Right cardiac atrium (tissue), 5 donors: ENCODE measurements at places on chromosomes 2 and 18.

- DNase-seq: no peak
Measured at GRCh38 chr2:168495524-168495923, 39.5 kb downstream of the CERS6 start.

DNA sequence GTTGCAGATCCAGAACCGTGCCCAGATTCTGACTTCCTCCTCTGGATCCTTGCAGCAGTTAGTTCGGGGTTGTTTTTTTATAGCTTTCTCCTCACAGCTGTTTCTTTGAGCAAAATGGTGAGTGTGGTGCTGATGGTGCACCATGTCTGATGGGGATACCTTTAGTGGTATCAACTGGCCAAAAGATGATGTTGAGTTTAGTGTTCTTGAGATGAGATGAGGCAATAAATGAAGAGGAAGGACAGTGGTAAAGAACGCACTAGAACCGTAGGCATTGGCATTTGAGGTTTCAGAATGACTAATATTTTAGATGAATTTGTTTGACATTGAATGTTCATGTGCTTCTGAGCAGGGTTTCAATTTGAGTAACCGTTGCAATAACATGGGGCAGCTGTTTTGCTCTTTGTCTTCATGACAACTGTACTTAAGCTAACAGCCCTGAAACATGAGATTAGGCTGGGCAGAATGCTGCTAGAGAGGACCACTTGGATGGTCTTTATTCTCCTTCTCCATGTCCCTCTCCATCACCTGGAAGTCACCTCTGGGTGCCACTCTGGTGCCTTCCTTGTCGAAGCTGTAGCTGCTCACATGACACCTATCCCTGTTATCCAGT, 3.9 kb downstream of the CTLA4 start:
- no peak for DNase-seq

- peak; percentile 46 for DNase-seq
Measured at GRCh38 chr18:50879302-50880118, 592 bp downstream of the ME2 start.

DNA sequence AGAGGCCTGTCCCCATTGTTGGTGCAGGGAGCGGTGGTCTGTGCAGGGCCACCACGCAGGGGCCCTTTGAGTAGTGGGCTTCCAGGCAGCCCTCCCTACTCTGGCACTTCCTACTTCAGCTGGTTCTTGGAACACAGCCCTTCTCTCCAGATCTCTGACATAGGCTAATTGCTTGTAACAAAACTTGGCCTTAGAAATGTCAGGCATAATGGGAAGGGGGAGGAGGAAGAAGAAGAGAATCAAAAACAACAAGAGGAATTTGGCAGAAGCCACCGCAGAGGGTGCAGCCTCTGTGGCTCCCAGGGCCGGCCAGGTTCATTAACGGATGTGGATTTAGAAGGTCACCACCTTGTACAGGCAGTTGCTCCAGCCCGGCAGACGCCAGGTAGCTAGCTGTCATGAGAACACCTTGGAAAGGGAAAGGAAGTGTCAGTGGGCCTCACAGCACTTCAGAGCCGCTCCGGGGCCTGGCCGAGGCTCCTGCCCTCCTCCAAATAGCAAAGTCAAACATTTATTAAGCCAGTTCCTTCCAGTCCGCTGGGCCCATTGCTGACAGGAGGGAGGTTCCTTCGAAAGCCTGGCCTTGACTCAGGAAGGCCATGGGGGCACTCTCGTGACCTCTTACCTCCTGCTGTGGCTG, 7.4 kb downstream of the BOD1L2 start:
- DNase-seq: no peak

GRCh38 chr18:53886058-53886457, 338.4 kb downstream of the MBD2 start:
- no peak for DNase-seq

GRCh38 chr2:71748227-71748626, 294.9 kb downstream of the DYSF start:
- peak; percentile 86 for DNase-seq

DNA sequence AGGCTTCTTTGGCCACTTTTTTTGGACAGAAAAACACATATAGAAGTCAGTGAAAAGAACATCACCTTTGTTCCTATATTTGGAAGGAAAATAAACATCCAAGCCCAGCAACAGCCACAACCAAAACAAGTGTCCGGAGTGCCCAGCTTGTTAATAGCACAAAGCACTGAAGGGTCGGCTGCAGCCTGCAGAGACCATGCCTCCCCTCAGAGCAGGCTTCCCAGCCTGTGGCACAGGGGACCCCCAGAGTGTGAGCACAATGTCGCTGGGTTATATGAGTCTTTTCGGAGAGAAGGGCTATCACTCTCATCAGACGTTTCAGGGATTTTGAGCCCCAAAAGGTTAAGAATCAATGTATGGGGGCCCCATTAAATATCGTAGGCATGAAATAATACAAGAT, 6.2 kb upstream of the CIDEA start:
- no peak for DNase-seq

- DNase-seq: peak; percentile 49
Measured at GRCh38 chr2:237732790-237733381, 65.7 kb upstream of the RBM44 start.

- no peak for DNase-seq
Measured at GRCh38 chr2:70894765-70895164, 40.9 kb upstream of the ATP6V1B1 start.

DNA sequence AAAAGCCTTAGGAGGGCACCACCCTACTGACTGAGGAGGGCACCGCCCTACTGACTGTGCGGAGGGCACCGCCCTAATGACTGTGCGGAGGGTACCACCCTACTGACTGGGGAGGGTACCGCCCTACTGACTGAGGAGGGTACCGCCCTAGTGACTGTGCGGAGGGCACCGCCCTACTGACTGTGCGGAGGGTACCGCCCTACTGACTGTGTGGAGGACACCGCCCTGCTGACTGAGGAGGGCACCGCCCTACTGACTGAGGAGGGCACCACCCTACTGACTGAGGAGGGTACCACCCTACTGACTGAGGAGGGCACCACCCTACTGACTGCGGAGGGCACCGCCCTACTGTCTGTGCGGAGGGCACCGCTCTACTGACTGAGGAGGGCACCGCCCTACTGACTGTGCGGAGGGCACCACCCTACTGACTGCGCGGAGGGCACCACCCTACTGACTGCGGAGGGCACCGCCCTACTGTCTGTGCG, 150.2 kb upstream of the NFATC1 start:
- no peak for DNase-seq

DNA sequence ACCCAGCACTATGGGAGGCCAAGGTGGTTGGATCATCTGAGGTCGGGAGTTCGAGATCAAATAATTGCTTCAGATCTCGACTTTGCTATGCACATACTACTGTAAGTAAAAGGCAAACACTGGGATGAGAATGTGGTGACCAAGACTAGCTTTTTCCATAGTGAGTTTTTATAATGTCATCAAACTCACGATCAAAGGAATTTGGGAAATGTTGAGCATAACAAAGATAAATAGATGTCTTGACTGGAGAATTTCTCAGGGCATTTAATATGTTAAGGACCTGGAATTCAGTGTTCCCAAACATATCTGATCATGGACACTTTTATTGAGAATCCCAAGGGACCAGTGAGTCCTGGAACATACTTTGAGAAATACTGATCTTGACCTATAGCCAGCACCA, 205.6 kb downstream of the ARHGAP15 start:
- DNase-seq: no peak

DNA sequence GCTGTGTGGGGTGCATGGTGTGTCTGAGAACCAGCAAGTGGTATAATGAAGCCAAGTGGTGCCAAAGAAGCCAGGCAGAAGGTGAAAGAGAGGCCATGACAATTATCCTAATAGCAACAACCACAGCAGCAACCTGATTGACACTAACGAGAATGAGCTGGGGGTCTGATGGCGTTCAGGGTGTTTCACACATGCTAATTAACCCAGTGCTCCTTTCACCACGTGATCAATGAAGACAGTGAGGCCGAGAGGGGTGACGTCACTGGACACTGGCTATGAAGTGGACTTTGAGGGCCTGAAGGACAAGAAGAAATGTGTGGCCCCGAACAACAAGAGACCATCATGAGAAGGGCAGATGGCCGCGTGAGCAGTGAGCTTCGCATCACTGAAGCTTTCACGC, 364.4 kb upstream of the ID2 start:
- DNase-seq: no peak

GRCh38 chr2:187313831-187314230, 134.2 kb downstream of the CALCRL start:
- no peak for DNase-seq

DNA sequence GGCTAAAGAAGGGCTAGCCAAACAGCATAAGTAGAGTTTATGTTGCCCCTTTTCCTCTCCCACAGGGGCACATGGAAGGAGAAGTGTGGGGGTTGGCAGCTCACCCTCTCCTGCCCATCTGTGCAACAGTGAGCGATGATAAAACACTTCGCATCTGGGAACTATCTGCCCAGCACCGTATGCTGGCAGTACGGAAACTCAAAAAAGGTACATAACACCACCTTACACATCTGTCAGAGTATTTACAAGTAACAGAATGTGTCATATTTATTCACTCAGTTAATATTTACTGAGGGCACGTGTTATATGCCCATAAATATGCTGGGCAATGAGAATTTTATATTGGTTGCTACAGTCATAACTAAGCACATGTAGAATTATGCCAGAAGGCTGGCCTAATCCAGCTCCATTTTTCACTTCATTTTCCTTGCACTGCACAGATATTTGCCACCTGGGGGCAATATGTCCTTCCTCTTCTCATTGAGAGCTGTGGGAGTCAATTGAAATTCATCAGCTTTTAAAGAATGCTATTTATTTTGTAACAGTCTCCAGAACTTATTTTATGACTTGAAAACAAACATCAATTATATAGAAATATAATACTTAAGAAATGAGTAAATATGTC, 150.6 kb downstream of the RTN4 start:
- DNase-seq: no peak
